Foreskin fibroblast (primary cell): ENCODE measurements at places on chromosomes 12 and 14.

- DNase-seq: peak; percentile 85
Measured at GRCh38 chr12:41521872-41522379, 333.8 kb downstream of the PDZRN4 start.

DNA sequence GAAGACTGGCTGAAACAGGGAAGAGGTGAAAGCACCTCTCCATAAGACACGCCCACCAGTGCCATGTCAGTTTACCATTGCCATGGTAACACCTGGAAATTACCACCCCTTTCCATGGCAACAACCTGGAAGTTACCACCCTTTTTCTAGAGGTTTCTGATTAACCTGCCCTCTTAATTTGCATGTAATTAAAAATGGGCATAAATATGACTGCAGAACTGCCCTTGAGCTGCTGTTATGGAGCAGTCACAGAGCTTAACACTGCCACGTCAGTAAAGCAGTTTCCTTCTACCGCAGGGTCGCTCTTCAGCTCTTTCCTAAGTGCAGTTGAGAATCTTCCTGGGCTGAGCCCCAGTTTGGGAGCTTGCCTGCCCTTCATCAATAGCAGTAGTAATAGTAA is 55.2 kb downstream of the RASSF3 start:
- no peak for DNase-seq

DNA sequence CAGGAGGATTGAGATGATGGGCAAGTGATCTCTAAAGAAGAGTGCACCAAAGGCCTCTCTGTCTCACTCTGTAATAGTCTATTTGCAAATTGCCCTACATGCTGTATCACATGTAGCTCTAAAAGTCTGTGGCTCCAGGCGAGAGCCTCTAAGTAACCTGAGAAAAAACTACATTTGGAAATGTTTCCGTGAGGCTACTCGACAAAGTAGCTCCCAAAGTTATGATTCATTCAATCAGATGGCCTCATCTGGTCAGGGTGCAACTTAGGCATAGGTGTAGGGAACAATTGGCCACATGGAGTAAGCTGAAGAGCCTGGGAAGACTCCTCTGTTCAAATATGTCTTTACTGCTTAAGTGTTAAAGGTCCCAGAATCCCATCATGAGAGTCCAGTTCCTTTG is 155.4 kb upstream of the PLEKHG7 start:
- DNase-seq: no peak

- peak; percentile 40 for DNase-seq
Measured at GRCh38 chr14:79596551-79596950, 614.8 kb downstream of the DIO2 start.

DNA sequence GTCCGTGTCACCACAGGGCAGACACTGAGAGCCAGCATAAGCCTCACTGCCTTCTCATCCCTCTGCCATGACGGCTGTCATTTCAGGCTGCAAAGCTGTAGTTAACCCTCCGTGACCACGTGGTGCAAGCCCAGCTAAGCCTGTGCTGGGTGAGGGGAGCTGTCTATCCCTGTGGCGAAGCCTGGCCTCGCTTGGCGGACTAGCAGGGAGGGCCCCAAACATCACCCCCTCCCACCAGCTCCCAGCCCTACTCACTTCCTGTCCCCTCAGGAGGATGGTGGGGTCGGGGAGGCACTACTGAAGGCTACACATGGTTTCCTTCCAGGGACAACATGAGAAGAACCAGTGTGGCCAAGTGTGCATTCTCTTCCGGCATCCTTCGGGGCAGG is 88.2 kb downstream of the CHGA start:
- no peak for DNase-seq

DNA sequence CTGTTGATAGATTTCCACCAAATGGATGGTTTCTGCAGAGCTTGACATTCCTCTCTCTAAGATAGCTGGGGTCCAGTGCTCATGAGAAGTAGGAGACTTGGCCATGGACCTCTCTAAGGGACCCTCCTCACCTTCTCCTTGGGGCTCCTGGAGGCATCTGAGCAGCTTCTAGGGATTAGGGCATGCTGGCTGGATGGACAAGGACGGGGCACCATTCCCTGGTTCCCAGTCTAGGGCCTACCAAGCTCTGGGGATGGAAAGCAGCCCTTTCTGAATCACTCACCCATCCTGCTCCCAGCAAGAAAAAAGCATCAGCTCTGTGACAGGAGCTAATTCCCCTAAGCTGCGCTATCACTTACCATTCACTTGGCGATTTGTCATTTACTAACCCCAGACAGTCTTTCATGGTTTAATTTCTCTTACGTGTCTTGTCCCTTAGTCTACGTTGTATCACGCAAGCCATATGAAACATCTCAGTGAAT is 39.5 kb downstream of the VWF start:
- DNase-seq: no peak

GRCh38 chr12:62604871-62605270 is 138.2 kb downstream of the MON2 start:
- DNase-seq: no peak

- DNase-seq: no peak
Measured at GRCh38 chr12:11746024-11746771, 96.7 kb downstream of the ETV6 start.

- peak; percentile 71 for DNase-seq
Measured at GRCh38 chr12:62692884-62693283, 226.3 kb downstream of the MON2 start.

- DNase-seq: no peak
Measured at GRCh38 chr14:68747393-68747792, 45.5 kb downstream of the ZFP36L1 start.

DNA sequence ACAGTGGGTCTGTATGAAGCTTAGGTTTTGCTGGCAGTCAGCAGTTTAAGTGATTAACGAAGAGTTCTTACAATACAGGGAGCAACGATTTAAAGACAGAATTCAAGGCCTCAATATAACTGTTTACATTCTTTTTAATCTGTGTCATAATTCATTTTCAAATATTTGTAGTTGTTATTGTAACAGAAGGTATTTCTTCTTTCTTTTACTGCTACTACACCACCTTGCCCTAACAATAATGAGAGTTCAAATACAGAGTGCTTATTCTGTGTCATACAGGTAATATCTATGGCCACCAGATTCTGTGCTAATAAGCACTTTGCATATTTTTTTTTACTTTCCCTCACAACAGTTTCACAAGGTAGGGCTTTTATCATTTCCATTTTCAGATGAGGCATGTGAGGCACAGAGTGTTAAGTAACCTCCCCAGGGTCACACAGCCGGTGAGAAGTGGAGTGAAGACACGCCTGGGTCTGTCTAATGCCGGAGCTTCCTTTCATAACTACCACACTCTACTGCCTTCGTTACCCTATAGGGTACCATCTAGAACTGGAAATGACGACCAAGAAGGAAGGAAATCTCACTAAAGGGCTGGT is 81.9 kb downstream of the PELI2 start:
- no peak for DNase-seq

DNA sequence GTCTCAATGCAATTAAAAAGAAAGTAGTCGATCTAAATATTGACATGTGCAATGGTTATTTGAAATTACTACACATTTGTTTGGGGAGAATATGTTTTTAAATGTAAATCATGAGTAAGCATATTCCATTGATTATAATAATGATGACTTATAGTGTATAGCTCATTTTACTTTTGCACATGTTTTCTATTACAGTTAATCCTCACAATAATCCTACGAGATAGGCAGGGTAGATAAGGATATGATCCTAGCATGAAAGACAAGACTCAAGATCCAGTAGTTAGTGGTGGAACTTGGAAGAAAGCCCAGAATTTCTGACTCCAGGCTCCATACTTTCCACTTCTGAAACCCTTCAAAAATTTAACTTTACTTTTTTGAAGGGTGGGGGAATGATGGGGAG is 94.0 kb downstream of the NAV3 start:
- DNase-seq: peak; percentile 24

- DNase-seq: peak; percentile 62
Measured at GRCh38 chr14:42110167-42110566, 503.5 kb downstream of the LRFN5 start.

DNA sequence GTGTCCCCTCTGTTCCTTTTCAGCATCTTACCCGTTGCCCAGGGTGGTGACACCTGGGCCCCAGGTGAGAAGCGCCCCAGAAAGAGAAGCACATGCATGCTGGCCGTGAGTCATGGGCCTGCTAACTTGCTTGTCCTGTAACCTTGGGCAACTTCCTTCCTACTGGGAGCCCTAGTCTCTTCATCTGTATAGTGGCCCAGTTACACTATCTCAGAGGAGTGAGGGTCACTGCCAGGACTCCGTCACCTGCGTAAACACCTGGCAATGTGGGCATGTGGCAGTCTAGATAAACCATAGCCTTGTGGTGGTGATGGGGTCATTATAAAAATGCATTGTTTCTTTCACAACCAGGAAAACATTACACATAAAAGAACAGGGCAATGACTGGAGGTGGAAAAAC is 125.2 kb downstream of the SLC25A47 start:
- no peak for DNase-seq

DNA sequence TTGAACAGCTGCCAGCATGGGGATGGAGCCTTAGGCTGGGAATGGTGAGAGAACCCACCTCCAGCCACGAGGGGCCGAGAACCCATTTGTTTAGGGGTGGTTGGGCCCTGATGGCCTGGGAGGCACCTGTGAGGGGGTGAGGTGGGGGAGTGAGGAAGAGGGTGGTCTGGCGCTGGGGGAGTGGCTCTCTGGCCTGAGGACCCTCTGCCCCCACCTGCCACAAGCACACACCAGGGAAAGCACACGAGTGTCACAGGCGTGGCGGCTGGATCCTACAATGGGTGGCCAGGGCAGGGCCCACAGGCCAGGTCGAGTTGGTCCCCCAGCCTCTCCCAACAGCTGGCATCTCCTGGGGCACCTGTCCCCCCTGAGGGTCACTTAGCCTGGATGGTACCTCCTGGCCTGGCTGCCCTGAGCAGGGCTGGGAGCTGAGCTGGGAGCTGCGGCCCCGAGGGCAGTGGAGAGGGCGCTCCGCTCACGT is 340.5 kb downstream of the TMEM121 start:
- DNase-seq: no peak
